ENCODE measurements at places on chromosomes 6 and 20.

DNA sequence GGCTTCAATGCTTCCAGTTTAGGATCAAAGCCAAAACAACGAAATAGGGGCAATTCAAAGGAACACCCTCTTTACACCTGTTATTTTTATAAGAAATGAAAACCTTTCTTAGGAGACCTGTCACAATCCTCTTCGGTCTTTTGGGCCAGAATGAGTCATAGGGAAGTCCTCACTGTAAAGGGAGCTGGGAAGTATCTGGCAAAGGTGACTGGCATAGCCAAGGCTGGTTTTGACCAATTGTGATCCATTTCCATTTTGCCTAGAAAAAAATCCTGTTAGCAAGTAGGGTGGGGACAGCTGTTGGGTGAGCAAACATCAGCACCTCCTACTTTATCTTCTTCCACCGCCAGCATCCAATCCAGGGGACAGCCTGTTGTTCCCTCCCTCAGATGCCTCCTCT lies 343.2 kb upstream of the SULF2 start:
- no peak for DNase-seq

- DNase-seq, result no peak
Measured at GRCh38 chr20:16707674-16708073, 22.2 kb upstream of the SNRPB2 start.

DNA sequence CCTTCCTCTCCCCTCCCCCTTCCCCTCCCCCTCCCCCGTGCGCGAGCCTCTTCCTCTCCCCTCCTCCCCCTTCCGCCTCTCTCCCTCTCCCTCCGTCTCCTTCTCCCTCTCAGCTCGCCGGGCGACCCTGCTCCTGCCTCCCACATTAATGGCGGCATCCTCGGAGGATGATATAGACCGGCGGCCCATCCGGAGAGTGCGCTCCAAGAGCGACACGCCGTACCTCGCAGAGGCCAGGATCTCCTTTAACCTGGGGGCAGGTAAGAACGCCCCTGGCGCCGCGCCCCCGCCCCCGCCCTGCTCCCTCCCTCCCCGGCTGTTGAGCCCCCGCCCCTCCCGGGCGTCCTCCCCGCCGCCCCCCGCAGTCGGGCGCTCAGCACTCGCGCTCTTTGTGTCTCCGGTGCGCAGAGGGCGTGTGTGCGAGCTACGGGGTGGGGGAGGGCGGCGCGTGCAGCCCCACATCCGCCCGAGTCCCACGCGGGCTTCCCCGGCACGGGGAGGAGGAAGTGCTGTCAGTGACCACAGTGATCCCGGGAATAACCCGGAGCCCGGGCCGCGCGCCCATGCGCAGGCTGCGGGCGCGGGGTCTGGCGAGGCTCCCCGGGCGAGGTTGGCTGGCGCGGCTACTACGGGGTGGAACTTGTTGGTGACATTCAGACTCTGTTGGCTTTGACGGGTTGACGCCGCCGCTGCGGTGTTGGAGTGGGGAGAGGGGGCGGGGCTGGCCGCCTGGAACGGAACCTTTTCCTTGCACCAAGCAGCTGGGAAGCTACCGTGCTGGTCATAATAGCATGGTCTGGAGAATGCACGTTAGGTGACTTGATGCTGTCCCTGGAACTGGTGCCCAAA lies 33.2 kb downstream of the PHACTR1 start:
- no peak for DNase-seq

GRCh38 chr20:1964659-1965405 lies 29.0 kb downstream of the PDYN start:
- DNase-seq, result no peak
